Activated CD4-positive, alpha-beta T cell treated with anti-CD3 and anti-CD28 coated beads, Interleukin-2, amount 50 U/mL, for 1 hour (primary cell): ENCODE measurements at places on chromosomes 7 and 10.

DNA sequence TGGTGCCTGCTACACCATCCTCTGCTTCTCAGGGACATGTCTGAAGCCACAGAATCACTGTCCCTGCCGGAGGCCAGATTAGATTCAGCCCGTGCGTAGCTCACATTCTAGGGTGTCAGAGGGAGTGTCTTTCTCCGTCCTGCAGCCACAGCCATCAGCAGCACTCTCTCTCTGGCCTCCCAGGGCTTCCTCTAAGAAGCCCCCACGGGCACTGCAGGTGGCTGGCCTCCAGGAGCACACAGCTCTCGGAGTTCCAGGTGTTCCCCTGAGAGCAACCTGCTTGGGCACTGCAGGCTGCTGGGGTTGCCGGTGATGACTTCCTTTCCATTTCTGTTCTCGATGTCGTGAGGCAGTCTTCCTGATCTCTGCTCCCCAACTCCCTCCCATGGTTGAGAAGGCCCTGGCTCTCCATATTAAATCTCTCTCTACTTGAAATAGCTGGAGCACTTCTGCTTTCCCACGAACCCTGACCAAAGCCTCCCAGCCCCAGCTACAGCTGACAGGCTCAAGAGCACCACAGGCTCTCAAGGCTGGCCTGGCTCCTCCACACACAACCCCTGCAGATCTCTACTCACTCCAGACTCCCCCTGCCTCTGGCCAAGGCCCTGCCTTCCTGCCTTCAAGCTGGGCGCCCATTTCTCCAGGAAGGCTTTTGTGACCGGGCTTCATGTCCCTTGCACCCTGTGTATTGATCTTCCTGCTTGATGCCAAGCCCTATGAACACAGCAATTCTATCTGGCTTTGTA lies 49.0 kb upstream of the TMEM72 start:
- no peak for DNase-seq

- DNase-seq: no peak
Measured at GRCh38 chr7:125465527-125465926, 535.9 kb upstream of the POT1 start.

DNA sequence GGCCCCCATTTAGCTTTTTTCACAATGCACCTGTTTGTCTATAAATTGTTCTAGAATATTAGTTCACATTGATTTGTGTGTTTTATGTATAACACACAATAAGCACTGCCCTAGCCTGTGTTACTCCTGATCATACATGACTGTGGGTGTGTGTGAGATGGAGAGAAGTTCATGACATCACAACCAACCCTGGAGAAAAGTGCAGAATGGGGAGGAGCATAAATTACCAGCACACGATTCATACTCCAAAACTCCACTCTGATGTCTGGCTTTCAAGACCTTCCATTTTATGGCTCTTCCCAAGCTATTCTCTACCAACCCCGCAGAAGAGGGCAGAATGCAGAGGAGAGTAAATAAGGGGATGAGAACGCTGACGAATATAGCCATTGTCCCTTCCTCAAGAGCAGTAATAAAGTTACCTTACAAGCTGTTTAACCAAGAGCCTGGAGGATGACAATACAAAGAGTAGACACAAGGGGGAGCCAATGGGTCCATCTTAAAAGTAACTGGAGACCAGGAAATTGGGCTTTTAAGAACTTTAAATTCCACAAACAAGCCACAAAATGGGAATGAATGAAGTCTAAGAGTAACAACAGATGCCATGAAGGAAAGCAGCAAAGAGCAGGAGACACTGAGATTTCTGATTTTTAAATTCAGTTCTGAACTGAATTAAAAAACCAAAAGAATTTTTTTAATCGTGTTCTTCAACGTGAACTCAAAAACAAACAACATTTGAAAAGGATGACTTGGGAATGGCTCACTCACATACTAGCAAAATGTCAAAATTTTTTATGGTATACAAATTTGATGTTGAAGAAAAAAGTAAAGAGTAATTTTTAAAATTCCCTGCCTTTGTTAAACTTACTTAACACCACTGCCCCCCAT lies 159.6 kb downstream of the PARD3 start:
- no peak for DNase-seq

DNA sequence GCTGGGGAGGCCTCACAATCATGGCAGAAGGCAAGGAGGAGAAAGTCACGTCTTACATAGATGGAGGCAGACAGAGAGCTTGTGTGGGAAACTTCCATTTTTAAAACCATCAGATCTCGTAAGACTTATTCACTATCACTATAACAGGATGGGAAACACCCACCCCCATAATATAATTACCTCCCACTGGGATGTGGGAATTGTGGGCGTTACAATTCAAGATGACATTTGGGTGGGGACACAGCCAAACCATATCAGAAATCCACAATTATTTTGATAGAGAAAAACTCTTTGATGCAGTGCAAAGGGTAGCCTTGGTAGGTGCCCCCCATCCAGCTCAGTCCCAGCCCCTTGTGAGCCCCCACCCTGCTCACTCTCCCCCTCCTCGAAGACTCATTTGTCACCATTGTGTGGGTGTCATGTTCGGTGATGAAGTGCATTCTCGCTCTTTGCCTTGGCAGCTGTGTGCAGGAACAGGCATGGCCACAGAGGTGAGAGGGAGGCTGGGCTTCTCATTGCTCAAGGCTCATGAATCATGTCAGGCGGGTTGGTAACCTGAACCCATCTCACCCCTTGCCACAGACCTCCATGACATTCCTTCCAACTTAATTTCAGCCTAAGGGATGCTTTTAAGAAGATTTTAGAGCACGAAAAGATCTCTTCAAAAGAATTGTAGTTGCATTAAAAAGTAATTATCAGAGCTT lies 75.9 kb downstream of the BUB3 start:
- no peak for DNase-seq

DNA sequence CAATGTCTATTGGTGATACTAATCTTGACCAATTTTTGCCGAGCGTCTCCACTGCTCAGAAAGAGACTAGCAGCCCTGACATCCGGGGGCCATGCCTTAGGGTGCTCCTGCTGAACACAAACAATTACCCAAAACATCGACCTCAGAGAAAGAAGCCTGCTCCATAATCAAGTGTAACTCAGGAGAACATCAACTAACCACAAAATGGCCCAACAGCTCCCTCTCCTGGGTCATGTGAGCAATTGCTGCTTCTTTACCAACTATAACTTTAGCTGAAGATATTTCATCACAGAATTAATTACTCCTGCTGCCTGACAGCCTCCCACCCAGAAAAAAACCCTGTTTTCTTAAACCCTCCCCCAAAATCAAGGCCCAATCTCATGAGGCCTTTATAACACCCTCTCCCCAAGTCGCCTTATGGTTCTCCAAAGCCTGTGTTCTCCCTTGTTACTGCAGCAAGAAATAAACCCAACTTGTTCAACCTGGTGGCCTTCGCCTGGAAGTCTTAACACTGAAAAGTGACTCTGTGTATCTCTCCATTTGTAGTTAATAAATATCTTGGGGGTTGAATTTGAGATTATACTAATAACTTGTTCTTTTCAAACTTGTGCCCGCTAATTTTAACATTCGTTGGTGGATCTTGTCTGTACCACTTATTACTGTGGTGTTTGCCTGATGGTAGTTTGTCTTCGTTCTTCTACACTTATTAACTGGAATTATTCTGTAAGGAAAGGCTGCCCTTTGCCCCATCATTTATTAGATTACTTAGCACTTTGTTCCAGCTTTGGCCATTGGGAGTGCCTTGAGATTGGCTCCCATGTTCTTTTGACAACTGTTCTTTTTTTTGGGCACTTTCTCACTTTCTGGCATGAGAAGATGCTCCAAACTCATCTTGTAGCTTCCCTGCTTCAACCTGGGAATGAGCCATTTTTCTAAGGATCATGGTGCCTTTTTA lies 21.2 kb upstream of the RAMP3 start:
- peak; percentile 63 for DNase-seq

- no peak for DNase-seq
Measured at GRCh38 chr7:33725111-33726025, 180.0 kb upstream of the BMPER start.

DNA sequence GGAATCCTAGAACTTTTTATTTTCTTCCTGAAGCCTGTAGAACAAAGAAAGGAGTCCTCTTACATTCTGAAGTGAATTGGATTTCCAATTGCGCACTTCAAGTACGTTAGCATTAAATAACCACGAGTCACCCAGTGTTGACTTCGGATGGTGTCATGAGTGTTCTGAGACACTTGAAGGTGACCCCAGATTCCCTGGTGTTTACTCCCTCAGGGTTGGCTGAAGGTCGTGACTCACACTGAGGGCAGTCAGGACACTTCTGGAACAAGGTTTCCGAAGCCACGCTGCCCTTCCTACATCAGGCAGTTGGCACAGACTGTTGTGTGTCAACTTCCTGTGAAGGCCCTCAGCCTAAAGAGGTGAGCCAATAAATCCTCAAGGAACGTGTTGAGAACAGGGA lies 186.6 kb upstream of the CELF2 start:
- DNase-seq: no peak

- no peak for DNase-seq
Measured at GRCh38 chr7:44985033-44985695, 6.3 kb upstream of the MYO1G start.

GRCh38 chr10:126503392-126504062 lies 115.2 kb upstream of the ADAM12 start:
- DNase-seq: no peak

GRCh38 chr10:71078454-71079145 lies 133.8 kb upstream of the UNC5B start:
- no peak for DNase-seq

DNA sequence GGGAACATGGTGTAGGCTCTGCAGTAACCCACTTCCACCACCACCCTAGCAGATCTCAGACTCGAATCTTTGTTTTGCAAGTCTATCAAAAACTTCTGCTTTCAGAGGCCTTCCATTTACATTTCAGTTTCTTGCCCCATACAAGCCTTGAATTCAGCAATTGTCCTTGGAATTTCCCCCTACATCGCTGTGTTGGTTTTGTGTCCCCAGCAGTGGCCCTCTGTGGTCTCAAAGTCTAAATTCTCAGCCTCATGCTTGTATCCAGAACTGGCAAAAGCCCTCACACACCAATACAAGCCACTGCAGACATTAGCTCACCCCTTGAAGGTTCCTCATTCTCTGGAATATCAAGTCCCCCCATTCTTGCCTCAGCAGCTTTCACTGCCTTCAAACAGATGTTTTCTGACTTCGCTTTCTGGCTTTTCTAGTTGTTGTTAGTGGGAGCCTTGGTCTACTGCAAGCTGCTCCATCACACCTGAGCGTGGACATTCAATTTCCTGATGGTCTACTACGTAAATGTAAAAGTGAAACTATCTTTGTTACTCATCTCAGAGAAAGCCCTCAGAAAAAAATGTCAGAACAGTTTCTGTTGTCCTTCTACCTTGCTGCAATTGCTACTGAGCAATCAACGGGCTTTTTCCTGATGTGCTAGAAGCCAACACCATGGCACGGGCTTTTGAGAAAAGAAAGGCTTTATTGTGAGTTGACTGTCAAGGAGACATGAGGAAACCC lies 1.8 kb upstream of the NUB1 start:
- no peak for DNase-seq

DNA sequence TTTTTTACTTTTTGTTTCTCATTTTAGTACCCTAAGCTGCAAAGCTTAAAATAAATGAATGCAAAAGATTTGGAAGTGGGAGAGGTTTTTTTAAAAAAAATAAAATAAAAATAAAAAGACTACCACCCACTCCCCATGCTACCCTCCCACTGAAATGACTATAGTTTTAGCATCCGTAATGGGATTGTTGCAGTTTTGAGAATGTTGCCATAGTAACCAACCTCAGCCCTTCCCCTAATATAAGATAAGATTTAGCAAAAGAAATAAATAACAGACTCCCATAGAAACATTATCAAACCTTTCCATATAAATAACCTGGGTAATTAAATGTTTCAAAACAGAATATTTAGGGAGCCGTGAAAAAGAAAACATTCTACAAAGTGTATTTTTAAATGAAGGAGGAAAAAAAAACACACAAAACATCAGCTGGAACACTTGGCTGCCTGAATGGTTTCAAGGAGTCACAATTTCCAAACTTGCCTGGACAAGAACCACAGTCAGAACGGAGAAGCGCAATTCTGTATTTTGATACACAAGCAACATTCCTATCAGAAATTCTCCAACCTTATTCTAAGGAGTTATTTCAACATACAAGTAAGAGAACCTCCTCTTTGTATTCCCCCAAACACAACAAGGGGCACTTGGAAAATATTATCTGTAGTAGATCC lies 57.4 kb downstream of the DGKI start:
- DNase-seq: no peak

DNA sequence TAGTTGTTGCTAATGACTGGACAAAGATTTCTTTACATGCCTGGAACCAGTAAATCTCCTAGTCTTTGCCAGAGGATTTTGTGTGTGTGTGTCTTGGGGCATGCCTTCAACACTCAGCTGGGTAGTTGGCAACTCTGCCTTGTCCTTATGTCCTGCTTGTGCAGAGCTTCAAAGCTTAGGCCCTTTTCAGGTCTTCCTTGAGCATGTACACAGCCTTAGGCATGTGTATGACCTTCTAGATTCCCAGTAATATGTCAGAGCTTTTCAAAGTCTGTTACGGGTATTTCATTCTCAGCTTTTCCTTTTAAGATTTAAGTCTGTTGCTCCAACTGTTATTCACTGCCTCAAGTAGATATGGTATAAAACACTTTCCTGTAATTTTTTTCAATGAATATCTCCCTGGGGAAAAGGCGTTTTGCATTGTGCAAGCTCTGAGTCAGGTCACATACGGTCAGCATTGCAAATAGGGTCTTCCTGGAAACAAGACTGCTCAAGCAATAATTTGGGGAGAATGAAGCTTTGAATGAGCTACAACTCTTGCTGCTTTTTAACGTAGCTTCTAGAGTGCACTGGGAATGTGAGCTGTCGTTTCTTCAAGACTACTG lies 25.5 kb downstream of the SHOC2 start:
- no peak for DNase-seq

GRCh38 chr7:132480534-132480933 lies 95.7 kb downstream of the PLXNA4 start:
- no peak for DNase-seq

- DNase-seq: no peak
Measured at GRCh38 chr10:103812432-103812831, 42.9 kb downstream of the SH3PXD2A start.

DNA sequence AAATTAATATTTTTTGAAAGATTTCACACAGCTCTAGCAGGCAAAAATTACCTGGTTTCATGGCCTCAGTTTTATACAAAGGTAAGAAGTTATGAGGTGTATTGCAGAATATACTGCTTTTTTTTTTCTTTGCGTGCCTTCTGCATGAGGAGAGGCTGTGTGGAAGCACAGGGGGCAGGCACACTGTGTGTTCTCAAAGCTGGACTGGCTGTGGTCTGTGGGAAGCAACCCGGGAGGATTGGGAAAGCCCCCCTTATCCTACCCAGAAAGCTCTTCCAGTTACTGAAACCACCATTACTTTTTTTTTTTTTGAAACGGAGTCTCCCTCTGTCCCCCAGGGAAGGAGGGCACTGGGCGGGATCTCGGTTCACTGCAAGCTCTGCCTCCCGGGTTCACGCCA lies 25.0 kb downstream of the ADARB2 start:
- no peak for DNase-seq

- no peak for DNase-seq
Measured at GRCh38 chr7:111132833-111133232, 41.9 kb downstream of the LRRN3 start.
